GM23248 (cell line): ENCODE measurements at places on chromosomes 5 and 9. TPM values are rescaled to one million over a fixed set of nuclear protein-coding genes. Genes with fewer than 3 reads are reported as not detected.

DNA sequence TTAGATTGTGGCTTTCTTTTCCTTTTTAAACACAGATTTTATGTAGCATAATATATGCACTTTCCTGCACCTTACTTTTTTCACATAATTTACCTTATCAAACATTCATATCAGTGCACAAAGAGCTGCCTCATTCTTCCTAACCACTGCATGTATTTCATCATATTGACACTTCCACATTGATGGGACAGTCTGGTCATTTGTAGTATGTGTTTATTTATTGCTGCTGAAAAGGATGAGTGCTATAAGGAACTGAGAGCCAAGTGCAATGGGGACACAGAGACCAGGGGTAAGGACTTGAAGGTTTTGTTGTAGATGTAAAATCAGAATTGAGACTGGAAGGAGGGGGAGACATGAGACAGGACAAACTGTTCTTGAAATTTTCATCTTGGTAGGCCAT, 193.8 kb downstream of the SMARCA2 start:
- DNase-seq, result no peak
- no peaks in the 10 kb centered on the region for H3K27me3 ChIP-seq
- no peak overlapping the region for H3K4me3 ChIP-seq
- H3K36me3 ChIP-seq, result no peaks in the 10 kb centered on the region
- H3K27ac ChIP-seq, result no peak overlapping the region

DNA sequence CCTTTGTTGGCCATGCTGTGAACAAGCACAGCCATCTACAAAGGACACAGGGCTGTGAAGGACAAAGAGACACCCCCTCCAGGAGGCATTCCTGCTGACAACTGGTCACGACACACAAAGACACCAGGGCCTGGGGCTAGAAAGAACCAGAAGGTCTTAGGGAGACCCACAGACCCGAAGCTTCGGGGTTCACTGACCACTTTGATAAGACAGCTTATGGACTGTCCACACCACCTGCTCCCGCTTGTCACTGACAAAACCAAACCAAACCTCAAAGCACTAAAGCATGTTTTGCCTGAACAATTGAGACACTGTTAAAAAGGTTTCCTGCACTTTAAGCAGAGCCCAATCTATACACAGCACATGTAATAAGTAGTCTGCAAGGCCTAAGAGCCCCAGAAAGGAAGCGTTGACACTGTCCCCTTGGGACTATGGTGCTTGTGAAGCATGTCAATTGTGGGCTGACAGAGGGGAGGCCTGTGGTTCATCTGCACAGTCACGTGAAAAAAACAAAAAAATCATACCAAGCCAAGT, 185.0 kb downstream of the GAPVD1 start:
- DNase-seq, result no peak
- H3K27ac ChIP-seq, result no peak overlapping the region
- no peaks in the 10 kb centered on the region for H3K4me1 ChIP-seq
- H3K36me3 ChIP-seq, result no peaks in the 10 kb centered on the region

C5orf58 gene
- total RNA-seq, result not detected in 2 replicates

SMIM33 gene
- total RNA-seq, result not detected in 2 replicates

- no peaks in the 10 kb centered on the region for H3K4me1 ChIP-seq
- no peak overlapping the region for H3K27ac ChIP-seq
- H3K4me3 ChIP-seq, result no peak overlapping the region
- H3K27me3 ChIP-seq, result peaks cover 7% of the 10 kb centered on the region
Observed at GRCh38 chr5:173178369-173178910, 34.1 kb downstream of the BNIP1 start.

- no peaks in the 10 kb centered on the region for H3K36me3 ChIP-seq
- H3K4me1 ChIP-seq, result no peaks in the 10 kb centered on the region
- H3K27ac ChIP-seq, result no peak overlapping the region
- no peaks in the 10 kb centered on the region for H3K27me3 ChIP-seq
- DNase-seq, result no peak
- H3K4me3 ChIP-seq, result no peak overlapping the region
Observed at GRCh38 chr5:103896593-103896992, 334.0 kb upstream of the NUDT12 start.

GRCh38 chr5:68243251-68243650, 27.7 kb downstream of the PIK3R1 start:
- no peak overlapping the region for H3K4me3 ChIP-seq
- H3K36me3 ChIP-seq, result no peaks in the 10 kb centered on the region
- H3K27ac ChIP-seq, result no peak overlapping the region

DNAI1 gene
- total RNA-seq, result not detected in 2 replicates

DNA sequence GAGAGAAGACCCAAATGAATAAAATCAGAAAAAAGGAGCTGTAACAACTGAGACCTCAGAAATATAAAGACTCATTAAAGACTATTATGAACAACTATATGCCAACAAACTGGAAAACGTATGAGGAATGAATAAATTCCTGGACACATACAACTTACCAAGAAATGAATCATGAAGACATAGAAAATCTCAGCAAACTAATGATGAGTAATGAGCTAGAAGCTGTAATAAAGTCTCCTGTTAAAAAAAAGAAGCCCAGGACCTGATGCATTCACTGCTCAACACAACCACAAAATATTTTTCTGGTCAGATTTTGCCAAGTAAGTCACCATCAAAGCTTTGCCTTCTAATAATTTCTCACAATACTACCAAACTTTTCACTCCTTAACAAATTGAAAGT, 666.7 kb downstream of the LRRC70 start:
- no peaks in the 10 kb centered on the region for H3K36me3 ChIP-seq
- H3K27ac ChIP-seq, result no peak overlapping the region
- peak; percentile 70 for DNase-seq
- peaks cover 13% of the 10 kb centered on the region for H3K27me3 ChIP-seq

SLC36A3 gene
- total RNA-seq, result not detected in 2 replicates

GRCh38 chr5:13695076-13695712, 249.3 kb downstream of the DNAH5 start:
- DNase-seq, result peak; percentile 2
- no peaks in the 10 kb centered on the region for H3K4me1 ChIP-seq
- 0 out of 2 replicates have a peak, but pooled peaks cover 3% of the 10 kb centered on the region for H3K27me3 ChIP-seq
- H3K36me3 ChIP-seq, result no peaks in the 10 kb centered on the region

DNA sequence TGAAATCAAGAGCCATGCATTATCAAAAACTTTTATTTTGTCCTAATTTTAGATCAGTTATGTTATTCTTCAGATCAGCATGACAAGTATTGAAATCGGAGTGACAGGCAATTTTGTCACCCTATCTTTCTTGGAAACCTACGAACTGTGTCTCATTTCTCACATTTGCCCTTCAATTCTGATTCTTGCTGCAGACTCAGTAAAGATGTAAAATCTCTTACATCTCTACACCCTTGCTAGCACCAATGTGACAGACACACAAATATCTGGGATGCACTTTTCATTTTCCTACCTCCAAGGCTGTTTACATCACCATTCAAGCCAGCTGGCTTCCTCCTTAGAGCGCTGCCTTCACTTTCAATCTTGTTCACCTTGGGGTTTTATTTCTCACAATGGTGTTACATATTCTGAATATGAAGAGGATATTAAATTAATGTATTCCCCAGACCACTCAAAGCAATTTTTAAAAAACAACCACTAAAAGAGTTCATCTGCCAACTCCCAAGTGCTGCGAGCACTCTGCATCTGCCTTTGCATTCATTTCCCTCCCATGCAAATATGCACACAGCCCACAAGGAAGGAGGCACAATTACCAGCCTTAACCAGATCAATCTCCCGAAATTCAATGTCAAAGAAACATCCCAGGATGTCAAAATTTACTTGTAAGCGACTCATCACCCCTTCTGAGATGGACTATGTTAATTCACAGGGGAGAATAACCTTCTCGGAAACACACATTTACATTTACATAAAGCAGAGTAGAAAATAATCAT, 164.3 kb downstream of the ENC1 start:
- no peak for DNase-seq
- H3K4me1 ChIP-seq, result no peaks in the 10 kb centered on the region
- H3K27ac ChIP-seq, result no peak overlapping the region
- peaks cover 5% of the 10 kb centered on the region; the same call in 1 of the 2 replicates for H3K27me3 ChIP-seq

DNA sequence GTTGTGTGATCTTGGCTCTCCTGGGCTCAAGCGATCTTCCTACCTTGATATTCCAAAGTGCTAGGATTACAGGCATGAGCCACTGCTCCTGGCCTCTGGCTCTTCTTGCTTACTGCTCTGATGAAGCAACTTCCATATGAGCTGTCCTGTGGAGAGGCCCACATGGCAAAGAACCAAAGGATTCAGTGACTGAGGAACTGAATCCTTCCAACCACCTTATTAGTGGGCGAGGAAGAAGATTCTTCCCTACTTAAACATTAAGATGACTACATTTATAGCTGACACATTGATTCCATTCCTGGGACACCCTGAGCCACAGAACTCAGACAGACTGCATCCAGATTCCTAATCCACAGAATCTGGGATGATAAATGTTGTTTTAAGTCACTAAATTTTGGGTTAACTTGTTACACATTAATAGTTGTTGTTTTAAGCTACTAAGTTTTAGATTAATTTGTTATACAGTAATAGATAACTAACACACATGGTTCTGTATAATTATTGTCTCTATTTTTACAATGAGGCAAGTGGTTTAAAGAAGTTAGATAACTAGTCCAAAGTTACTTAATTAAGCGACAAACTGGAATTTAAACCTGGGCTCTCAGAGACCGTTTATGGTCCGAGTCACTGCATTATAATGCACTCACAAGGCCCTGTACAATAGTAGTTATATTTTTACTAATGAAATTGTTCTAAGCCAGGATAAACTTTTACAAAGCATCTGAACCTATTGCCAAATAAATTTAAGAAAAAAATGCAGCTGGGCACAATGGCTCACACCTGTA, 16.7 kb upstream of the SLCO4C1 start:
- DNase-seq, result peak; percentile 78
- H3K36me3 ChIP-seq, result no peaks in the 10 kb centered on the region
- H3K27me3 ChIP-seq, result no peaks in the 10 kb centered on the region
- H3K4me1 ChIP-seq, result no peaks in the 10 kb centered on the region

DNA sequence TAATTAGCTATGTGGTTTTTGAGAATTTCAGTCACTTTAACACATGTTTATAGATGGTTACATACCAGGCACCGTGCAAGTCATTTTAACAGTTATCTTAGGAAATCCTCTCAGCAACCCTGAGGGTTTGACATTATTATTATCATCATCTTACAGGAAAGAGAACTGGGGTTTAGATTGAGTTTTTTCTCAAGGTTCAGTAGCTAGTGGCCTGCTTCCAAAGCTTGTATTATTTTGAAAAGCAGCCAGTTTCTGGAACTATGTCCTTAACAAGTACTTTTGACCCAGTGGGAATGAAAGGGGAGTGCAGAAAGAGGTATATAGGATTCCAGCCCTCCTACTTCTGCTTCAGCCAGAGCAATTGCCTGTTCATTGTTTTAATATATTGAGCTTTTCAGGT, 157.5 kb downstream of the COMMD10 start:
- DNase-seq, result no peak
- H3K4me3 ChIP-seq, result no peak overlapping the region
- no peak overlapping the region for H3K27ac ChIP-seq
- no peaks in the 10 kb centered on the region for H3K27me3 ChIP-seq

DNA sequence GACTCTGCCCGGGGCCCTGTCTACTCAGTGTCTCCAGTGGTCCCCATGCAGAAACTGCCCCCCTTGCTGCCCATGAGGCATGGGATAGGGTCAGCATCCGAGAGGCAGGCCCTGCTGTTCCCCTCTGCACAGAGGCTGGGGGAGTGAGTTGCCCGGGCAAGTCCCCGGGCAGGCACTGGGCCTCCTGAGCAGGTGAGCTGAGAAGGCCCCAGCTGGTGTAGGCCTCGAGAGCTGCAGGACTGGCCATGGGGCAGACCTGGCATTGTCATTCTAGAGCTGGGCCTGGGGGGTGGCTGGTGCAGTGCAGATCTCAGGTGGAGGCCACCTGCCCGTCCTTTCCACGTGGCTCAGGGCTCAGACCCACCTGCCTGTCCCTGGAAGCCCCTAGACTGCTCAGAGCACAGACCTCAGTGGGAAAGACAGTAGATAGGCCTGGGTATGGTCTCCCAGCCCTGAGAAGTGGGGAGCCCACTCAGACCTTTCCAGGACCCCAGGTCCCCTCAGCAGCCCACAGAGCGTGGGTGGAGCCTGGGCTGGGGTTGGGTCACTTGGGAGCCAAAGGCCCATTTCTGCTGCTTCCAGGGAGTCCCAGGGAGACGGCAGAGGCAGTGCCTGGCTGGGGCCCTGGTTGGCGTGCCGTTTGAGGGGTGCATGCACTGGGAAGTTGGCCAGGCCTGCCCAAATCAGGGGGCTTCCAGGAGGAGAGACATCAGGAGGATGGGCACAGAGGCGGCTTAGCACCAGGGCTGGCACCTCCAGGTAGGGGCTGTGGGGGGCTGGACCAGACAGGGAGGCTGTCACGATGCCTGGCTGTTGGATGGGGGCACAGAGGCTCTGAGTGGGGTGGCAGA, 4.8 kb upstream of the NOTCH1 start:
- DNase-seq, result no peak
- H3K27me3 ChIP-seq, result no peaks in the 10 kb centered on the region
- H3K4me3 ChIP-seq, result no peak overlapping the region
- peaks cover 27% of the 10 kb centered on the region for H3K4me1 ChIP-seq
- no peaks in the 10 kb centered on the region for H3K36me3 ChIP-seq

TMC1 gene
- total RNA-seq, result 2.4 TPM in 1 of 2 replicates, not detected in the other

CD274 gene
- 4.2 and 4.3 TPM in 2 replicates for total RNA-seq
